ENCODE measurements at places on chromosomes 12 and 14.

DNA sequence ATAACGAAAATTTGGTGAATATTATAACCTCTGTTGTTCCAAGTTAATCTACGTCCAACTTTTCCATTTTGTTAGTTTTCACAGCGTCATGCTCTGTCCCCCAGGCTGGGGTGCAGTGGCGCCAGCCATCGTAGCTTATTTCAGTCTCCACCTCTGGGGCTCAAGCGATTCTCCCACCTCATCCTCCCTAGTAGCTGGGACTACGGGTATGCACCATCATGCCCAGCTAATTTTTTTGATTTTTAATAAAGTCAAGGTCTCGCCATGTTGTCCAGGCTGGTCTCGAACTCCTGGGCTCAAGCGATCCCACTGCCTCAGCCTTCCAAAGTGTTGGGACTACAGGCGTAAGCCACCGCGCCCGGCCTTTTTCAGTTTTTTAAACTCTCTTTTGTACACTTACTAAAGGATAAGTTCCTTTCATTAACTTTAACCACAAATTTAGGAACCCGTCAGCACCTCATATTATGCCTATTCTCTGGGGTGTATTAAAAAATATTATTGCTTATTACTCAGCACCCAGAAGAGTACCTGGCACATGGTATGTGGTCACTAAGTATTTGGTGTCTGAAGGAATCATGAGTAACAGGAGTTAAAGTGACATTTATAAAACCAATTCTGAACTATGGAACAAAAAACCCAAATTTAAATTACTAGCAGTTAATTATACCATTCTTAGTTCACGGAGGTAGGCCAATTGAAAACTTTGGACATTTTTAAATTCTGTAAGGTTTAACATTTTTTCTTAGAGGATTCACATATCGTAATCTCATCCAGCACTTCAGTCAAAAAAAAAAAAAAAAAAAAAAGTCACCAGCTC is 925 bp upstream of the MIPOL1 start:
- DNase-seq, result no peak

DNA sequence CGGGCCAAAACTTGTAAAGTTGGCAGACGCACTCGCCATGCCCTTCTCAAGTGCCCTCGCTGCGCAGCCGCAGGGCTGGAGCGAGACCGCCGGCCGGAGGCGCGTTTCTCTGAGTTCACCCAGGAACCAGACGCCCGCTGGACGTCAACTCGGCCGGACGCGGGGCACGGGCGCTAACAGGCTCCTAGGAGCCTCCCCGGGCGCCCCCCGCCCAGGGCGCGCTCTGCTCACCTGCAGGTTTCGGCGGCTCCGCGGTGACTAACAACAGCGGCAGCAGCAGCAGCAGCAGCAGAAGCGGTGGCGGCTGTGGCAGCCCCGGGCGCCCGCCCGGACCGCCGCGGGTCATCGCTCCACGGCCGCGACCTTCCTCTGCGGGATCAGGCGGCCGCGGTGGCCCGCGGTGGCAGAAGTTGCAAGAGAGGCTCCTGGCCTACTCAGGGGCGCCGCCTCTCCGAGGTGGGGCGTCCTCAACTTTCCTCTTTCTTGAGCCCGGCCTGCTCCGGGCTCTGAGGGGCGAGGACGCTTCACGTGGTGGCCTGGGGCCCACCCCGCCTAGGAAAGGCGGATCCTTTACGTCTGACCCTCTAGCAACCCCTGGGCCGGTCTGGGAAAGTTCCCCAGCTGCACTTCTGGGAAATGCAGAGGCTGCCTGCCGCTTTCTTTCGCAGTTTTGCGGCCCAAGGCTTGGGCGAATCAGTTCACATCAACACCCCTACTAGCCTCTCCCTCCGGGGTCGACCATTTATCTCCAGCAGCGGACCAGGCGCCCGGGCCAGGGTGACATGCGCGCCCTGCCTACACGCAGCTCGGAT is at the start of gene PLBD1:
Gene PLBD1, minus strand, starts transcription at position 533 of the 812 bp plus-strand sequence. Its CDS starts 187 bp downstream, at position 346.
- no peak for DNase-seq

DNA sequence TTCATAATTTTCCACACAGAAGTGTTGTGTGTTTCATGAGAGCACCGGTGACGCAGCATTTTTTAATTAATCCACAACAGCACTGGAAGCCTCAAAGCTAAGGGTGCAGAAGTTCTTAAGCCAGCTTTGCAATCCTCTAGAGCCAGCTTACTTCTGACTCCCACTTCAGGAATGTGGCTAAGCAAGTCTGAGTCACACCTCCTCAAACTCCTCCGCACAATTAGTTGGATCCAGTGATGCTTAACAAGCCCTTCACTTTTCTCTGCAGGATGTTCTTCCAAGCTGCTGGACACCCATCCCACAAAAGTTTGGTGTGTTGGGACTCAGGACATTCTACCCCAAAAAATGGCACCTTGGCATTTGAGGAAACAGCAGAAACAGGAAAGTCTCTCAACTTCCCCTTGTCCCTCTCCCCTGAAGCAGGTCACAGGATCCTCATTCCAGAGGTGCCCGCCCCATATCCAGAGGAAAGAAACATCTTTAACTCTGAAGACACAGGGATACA is 210.0 kb downstream of the PPM1H start:
- DNase-seq, result no peak

GRCh38 chr12:93247313-93247991 is 130.3 kb upstream of the NUDT4 start:
- DNase-seq, result no peak

DNA sequence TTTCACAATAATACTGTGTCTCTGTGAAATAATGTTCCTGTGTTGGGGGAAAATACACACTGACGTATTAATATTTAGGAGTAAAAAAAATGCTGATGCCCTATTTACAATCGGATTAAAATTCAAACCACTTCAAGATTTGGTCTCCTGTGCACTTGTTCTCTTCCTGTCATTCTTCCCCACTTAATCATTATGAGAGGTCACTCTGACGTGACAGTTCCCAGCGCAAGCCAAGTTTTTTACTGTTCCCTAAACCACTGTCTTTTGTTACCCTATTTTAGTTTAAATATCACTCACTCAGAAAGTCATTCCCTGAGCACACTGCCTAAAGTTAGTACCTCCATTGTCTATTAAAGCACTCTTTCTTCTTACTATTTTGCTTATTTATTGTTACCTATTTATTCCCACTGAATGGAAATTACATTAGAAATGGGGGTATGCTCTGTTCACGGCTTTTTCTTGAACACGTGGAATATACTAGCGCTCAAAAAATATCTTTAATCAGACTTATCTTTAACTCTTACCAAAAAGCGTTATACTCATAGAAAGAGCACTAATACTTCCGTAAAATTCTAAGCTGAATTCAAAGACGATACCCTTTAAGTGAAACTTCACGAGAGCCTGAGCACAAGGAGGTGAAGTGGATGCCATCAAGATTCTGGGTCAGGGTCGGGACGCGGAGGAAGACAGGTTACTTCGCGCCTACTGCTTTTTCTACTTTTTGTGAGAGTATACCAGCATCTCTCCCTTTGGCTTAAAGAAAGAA is 670 bp upstream of the PSMA3 start:
- no peak for DNase-seq
